ENCODE measurements at places on chromosomes 11 and 22.

DNA sequence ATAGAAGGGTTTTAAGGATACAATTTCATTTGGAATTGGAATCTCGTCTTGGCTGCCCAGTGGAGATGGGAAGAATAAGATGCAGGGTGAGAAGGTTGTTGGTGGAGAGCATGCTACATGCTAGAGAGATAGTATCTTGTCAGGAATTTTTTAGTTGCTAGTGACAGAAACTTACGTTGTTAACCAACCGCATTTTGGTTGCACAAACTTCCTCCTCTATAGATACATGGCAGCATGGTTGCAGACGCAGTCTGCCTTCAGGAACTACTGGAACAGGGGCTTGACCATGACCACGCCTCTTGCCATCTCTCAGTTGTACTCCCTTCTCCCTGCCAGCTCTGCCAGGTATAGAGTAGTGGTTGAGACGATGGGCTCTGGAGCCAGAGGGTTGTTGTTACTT, 13.5 kb upstream of the CCDC90B start:
- DNase-seq = no peak

DNA sequence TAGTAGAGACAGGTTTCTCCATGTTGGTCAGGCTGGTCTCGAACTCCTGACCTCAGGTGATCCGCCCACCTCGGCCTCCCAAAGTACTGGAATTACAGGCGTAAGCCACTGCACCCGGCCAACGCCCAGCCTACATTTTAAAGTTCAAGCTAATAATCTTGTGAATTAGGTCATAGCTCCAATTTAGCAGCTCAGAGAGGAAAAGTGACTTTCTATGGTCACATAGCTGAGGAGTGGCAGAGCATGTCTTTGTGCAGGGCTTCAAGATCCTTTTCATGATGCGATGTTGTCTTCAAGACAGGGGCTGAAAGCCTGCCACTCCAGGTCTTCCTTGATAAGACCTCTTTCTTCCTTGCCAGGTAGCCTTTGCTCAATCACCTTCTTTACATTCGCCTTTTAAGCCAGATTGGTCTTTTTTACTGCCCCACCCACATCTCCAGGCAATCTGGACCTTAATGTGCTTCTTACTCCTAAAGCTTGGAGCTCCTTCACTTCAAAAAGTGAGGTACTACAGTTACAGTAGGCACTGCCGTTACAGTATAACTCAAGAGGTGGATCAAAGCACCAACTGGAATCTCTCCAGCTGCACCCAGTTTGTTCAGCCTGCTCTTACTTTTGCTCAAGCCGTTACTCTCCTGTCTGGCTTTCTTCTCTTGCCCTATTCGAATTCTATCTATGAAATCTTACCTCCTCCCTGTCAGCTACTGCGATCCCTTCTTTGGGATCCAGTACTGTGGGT, 18.2 kb downstream of the YWHAH start:
- no peak for DNase-seq

- no peak for DNase-seq
Observed at GRCh38 chr11:109785714-109786113, 307.5 kb upstream of the ZC3H12C start.

- DNase-seq = no peak
Observed at GRCh38 chr11:122578171-122578825, 77.2 kb upstream of the UBASH3B start.

DNA sequence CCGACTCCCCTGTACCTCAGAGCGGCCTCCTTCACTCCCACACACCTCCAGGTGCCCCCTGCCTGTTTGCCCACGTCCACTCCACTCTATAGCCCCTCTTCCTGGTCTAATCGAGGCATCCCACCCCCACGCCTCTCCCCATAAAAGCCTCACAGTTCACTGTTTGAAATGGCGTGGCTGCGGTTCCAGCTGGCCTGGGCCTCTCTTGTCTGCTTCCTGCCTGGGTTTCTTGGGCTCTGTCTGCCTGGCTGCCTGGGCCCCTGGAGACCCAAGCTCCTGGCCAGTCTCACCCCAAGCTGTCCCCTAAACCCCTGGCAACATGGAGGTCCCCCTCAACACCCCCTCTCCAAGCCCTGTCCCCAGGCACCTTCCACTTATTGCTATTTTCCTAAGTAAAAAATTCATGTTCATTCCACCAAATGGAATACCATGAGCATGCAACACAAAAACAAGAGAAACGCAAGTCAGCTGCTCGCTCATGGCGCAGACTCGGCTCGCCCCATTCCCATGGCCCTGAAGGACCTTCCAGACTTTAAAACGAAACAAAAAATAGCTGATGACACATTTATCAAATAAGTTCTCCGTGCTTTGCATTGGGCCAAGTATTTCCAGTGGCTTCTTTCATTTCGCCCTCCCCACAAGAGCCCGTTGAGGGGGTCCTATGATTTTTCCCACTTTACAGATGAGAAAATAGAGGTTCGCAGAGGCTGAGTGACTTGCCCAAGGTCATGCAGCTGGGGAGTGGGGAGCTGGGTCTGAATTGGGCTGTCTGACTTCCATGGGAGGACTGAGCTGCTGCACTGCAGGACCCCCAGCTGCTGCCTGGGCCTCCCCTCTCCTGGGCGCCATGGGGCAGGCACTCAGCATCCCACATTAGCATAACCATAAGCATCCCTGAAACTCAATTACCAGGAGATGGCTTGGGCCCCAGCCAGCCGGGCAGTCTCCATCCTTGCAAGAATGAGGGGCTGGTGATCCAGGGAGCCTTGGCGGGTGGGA, 11.7 kb upstream of the FLRT1 start:
- DNase-seq = no peak

GRCh38 chr11:66328031-66328301, 8.3 kb downstream of the RIN1 start:
- DNase-seq = no peak

DNA sequence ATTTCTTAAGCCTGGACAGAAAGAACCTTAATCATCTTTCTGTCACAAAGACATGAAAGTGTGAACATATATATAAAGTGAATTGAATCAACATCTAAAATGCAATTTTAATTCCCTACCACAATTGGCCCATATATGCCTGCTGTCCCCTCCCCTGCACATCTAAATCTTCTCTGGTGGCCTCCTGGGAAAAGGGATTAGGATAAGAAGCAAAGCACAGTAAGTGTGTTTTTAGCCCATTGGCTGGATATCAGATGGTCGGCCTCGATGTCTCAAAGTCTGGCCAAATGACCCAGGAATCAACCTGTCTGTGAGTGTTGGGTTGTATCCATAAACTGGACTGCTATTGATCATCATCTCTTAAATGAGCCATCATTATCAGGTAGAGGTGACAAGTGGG, 5.8 kb downstream of the MMP3 start:
- DNase-seq = no peak

GRCh38 chr22:37379085-37379484, 48.2 kb downstream of the ELFN2 start:
- DNase-seq = no peak

DNA sequence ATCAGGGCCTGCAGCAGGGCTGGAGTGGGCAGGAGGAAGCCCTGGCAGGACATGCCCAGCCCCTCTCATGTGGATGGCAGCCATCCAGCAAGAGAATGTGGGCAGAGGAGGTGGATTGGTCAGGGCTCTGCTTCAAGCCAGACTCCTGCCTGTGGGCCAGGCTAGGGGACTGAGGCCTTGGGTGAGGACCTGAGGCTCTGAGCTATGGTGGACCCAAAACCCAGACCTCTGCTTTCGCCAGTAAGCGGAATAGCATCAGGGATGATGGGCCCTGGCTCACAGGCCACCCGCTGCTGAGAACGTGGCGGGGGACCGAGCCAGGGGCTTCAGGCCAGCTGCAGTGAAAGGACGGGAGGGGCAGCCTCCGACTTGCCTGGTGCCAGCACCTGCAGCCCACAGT, 57.4 kb downstream of the LINC01488 start:
- no peak for DNase-seq

DNA sequence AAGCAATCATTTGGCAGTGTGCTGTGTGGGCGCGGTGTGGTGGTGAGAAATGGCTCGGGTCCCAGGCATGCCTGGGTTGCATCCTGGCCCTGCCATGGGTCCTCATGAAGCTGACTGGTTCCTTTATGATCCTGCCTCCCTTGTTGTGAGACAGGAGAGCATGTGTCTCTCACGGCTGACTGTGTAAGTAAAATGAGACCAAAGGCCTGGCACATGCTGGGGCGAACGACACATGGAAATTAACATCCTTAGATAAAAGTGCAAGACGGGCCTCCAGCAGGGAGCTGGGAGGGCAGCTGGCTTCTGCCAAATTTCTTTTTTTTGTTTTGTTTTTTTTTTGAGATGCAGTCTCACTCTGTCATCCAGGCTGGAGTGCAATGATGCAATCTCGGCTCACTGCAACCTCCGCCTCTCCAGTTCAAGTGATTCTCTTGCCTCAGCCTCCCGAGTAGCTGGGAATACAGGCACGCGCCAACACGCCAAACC, 9.4 kb upstream of the FBLN1 start:
- DNase-seq = no peak

DNA sequence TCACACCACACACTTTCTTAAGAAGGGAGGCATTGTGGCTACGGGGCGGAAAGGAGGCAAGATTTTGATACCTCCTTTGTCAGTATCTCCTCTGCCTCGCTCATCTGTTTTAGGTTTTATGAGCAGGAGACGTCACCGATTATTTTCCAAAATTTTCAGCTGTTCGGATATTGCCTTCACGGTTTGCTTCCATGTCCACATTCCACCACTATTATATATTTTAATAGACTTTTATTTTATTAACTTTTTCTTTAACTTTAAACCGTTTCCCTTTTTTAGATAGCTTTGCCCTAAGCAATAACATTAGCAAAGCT, 33.7 kb upstream of the CREB3L1 start:
- no peak for DNase-seq

DNA sequence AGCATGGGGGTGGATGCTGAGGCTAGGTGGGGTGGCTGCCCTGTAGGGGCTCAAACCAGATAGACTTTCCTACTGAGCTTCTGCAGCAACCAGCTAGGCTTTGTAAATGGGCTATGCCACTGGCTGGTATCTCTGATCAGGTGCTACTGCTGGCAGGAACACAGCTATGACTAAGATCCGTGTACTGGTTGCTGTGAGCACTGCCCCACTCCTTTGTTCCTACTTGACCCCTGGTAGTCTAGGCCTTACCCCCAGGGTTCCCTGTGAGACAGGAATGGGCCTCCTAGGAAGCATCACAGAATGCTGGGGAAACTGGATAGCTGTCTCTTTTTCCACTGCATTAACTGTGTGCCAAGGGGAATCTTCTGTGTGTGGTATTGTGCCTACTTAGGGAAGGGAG, 58.4 kb upstream of the GAB2 start:
- no peak for DNase-seq

DNA sequence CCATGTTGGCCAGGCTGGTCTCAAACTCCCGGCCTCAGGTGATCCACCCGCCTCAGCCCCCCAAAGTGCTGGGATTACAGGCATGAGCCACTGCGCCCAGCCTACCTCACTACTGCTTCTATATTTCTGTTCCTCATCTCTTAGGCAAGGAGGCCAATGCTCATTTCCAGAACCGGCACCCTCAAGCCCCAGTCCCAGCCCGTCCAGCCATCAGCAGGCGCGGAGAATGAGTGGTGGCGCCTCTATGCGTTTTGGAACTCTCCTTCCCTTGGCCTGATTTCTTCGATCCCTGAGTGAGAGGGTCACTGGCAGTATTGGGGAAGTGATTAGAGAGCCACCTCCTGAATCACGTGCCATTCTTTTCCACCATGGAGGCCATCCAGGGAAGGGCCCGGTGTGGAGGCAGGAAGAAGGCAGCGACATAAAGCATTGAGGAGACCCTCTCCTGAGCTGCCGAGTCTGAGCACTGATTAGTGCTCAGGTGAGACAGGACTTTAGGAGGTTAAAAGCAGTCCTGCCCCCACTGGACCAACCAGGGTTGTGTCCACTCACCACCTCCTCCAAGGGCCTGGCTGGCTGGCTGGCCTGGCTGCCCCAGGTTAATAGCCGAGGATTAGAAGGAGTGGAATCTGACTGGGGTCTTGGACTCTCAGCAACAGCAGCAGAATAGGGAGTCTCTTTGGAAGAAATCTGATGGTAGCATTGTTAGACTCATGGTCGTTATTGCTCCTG, 8.7 kb downstream of the GRIK4 start:
- no peak for DNase-seq

DNA sequence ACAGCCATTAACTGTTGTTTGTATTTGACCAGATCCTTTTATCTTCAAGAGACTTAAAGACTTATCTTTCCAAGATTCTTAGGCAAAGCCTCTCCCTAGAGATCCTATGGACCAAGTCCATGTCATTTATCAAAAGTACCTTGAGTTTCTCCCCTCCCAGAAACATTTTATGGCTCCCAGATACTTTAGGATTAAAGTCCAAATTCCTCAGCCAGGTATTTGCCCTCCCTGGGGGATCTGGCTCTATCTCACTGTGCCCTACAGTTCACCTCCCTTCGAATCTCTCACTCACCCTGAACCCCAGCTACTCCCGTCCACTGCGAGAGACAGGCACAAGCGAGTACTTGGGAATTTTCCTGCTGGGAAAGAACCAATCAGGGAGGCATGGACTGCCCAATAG, 11.9 kb downstream of the MS4A8 start:
- no peak for DNase-seq

- no peak for DNase-seq
Observed at GRCh38 chr11:93728792-93729128, 12.5 kb downstream of the TAF1D start.

GRCh38 chr11:21640491-21640890, 552.4 kb upstream of the ANO5 start:
- DNase-seq = no peak

GRCh38 chr11:69708736-69709401, 5.0 kb upstream of the FGF19 start:
- no peak for DNase-seq

DNA sequence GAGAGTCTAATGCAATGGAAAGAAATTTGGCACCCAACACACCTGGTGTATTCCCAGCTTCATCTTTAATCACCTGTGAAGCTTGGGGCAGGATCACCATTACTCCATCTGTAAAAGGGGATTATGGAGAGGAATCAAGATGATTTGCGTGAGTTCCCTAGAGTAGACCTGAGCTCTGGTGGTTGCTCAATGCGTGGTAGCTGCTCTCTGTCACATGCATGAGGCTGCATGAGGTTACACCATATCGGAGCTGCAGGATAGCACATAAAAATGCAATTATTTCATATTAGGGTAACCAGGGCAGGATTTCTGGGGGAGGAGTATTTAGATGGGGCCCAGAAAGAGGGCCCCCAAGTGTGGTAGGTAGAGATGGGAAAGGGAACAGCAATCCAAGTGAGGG, 35.3 kb upstream of the CLMP start:
- DNase-seq = no peak

- DNase-seq = no peak
Observed at GRCh38 chr11:13062115-13062514, 53.0 kb downstream of the RASSF10 start.

DNA sequence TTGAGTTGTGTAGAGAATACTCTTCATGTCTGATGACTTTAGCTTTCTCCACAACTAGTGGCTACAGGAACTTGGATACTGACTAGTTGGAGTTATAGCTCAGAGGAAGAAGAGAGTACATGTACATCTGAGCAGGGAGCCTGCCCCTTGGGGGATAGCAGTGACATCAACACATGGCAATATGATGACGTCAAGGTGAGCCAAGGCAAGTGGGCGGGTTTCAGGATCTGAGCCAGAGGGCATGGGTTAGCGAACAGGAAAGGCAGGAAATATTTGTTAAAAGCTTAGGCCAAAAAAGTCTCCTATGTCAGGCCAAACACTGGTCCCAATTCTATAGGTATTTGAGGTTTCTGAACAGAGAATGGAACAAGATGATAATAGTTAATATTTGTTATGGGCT, 42.0 kb upstream of the HORMAD2 start:
- no peak for DNase-seq
